Effector CD8-positive, alpha-beta T cell (primary cell): ENCODE measurements at places on chromosomes 12 and 14.

GRCh38 chr12:56037161-56037560, 4.6 kb upstream of the RPS26 start:
- DNase-seq = no peak

GRCh38 chr14:72929316-72930080, 3.2 kb downstream of the DCAF4 start:
- DNase-seq = no peak

DNA sequence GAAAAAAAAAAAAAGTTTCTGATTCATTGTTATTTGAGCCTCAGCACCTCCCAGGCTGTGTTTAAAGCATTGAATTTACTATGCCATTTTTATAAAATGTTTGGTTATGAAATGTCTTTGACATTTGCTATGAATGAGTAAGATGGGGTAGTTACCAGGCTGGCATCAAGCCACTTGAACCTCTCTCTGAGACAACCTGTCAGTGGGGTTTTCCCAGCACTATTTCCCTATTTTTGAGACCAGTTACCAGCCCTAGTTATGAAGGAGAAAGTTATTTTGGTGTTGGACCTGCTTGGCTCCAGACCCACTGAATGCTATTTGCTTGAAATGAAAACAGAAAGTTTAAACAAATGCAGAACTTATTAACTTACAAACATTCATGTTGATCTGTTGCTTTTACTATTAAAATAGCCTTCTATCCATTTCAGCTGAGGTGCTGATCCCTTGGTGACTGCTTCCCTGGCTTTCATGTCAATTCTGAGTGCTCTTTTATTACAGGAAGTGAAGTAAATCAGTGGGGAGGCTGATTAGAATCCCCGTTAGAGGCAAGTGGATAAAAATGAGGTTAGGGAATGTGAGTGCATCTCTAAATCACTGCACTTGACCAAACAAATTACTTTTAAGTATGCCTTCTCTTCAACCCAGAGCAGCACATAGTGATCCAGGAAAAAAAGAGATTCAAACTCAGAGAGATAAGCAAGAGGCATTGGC, 37.8 kb downstream of the LLPH start:
- DNase-seq = no peak

DNA sequence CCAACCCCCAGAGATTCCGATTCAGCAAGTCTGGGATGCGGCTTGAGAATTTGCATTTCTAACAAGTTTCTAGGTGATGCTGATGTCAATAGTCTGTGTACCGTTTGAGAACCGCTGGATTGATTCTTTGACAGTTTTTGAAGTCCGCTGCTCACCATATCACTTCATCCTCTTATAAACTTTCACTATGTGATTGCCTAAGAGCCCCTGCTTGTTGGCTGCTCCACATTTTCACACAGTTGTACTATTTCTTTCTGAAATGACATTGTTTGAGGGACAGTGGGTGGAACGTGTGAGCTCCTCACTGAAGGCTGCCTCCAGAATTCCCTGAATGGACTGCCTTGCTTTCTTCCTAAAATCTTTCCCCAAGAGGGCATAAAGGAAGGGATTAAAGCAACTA, 7.7 kb downstream of the C3AR1 start:
- DNase-seq = no peak

- no peak for DNase-seq
These were observed 53.2 kb downstream of the RPAP3 start for GRCh38 chr12:47652521-47653234.

GRCh38 chr12:18323159-18323558, 61.8 kb downstream of the PIK3C2G start:
- DNase-seq = no peak

DNA sequence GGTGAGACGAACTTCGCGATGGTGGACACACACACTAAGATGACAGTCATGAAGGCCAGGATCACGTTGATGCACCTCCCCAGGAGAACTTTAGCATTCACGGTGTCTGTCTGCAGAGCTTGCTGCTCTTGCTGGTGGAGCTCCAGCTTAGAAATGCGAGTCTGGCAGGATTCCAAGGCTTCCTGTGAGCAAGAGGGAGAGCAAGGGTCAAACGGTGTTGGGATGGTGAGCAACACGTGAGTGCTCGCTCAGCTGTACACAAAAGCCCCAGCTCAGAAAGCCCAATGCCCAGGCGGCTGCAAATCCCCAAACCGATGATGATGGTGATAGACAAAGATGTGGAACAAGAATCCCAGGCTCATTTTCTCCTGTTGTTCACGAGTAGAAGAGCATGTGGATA, 78.8 kb downstream of the TMCC3 start:
- no peak for DNase-seq

- no peak for DNase-seq
These were observed 8.9 kb downstream of the CORO1C start for GRCh38 chr12:108722463-108722862.

- DNase-seq = no peak
These were observed 68.8 kb downstream of the SLC24A4 start for GRCh38 chr14:92391726-92392125.

DNA sequence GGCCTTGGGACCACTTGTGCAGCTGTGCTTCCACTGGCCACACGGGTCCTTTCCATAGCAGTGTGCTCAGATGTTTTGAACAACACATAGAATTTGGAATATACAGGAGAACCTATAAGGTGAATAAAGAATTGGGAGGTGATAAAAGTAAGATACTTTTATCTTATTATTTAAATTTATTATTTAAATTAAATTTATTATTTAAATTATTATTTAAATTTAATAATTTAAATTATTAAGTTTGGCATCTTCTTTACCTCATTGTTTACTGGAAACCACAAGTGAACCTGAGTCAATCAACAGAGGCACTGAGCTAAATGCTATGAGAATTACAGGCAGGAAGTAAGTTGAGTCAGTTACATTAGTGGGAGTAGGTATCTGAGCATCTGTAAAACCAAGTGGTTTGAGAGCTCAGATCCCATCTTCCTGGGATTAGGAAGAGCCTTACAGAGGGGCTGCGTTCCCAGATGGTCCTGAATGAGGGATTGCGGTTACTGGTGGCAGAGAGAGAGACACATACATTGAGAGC, 103.1 kb downstream of the ESR2 start:
- no peak for DNase-seq

GRCh38 chr12:109182041-109182839, 65.9 kb downstream of the ACACB start:
- no peak for DNase-seq

DNA sequence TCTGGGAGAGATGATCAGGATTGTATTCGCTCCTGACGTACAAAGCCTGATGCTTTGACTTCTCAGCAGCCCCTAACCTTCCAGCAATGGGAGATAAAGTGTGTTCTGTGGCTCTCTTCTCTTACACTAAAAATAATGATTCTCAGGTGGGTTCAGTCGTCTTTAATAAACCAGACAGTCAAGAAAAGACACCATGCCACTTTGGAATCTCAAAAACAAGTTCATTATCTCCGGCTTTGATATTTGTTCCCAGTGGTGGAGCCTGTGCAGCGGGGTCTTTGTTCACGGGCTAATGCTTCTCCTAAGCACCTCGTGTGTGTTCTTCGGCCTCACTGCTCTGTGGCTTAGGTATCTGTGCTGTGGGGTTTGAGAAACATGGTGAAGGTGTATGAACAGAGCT, 1.6 kb downstream of the ACVR1B start:
- DNase-seq = no peak

- no peak for DNase-seq
These were observed 29.8 kb downstream of the PROX2 start for GRCh38 chr14:74846168-74846567.

- DNase-seq = no peak
These were observed 16.6 kb upstream of the JDP2 start for GRCh38 chr14:75411214-75411540.

DNA sequence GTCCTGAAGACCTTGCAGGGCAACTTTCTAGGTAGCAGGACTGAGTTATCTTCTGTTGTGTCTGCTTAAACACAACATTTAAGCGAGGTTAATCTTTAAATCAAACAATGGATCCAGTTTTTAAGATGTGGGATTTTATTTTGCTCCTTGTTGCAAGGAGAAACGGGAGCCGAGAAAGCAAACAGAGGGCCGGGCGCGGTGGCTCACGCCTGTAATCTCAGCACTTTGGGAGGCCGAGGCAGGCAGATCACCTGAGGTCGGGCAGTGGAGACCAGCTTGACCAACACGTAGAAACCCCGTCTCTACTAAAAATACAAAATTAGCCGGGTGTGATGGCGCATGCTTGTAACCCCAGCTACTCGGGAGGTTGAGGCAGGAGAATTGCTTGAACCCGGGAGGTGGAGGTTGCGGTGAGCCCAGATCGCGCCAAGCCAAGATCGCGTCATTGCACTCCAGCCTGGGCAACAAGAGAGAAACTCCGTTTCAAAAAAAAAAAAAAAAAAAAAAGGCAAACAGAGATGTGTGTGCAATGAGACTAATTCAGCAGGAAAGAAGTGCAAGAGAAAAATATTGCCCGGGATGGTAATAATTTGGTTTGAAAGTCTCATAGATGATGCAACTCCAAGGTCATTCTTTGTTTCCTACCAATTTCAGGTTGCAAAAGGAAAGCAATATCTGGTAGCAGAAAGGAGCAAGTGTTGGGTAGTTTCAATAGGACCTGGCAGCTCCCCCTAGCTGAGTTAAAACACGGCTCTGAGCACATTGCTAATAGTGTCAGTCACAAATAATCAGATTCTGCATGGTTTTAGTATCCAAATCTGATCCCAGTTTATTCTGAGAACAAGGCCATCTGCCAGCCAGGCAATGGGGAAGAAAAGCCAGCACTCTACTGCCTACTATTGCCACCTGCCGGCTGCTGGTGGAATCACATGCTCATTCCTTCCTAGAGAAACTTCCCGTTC, 141.4 kb downstream of the PPM1H start:
- peak; percentile 52 for DNase-seq

DNA sequence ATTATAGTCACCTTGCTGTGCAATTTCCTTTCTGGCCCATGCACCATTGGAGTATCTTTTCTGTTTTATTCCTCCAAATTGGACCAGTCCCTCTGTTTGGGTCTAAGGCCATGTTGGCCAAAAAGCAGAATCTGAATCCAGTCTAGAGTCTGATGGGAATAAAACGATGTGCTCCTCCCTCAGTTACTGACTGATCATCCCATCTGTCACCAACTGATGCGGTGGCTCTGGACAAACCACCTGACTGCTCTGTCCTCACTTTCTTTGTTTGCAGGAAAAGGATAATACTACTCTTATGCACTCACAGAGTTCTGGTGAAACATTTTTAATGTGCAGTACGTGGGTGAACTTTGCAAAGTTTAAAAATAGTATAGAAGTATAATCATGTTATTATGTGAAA, 120.2 kb upstream of the HIF1A start:
- DNase-seq = no peak

- no peak for DNase-seq
These were observed 17.8 kb downstream of the GPR132 start for GRCh38 chr14:105047283-105048016.

DNA sequence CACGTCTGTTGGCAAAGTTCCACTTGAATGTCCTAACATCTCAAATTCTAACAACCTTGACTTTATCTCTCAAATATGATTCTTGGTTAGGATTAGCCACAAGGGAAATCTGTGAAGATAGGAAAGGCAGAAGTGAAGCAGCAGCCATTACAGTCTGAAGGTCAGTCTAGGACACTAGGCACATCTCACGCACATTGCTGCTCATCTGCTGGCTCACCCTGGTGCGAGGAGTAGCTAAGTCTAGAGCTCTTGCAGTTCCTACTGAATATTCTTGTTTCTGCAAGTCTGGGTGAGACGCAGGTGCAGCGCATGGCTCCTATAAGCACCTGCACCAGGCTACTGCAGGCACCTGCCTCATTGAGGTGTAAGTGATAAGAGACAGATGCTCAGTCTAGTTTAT, 6.4 kb upstream of the SLC25A3 start:
- DNase-seq = no peak

DNA sequence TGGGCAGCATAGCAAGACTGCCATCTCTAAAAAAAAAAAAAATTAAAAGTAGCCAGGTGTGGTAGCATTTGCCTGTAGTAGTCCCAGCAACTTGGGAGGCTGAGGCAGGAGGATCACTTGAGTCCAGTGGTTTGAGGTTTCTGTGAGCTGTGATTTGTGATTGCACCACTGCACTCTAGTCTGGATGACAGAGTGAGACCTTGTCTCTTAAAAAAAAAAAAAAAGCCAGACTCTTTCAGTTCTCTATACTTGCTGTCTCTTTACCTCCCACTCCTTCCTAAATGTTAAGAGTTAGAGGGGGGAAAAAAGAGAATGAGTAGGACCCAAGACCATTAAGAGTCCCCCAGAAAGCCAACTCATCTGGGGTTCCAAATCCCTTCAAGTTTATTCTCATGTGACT, 17.8 kb downstream of the EIF2S1 start:
- DNase-seq = no peak
